ENCODE measurements at places on chromosomes 2 and 18.
A peak's percentile ranks its signal among the peaks of the same experiment; 100 is the strongest.

DNA sequence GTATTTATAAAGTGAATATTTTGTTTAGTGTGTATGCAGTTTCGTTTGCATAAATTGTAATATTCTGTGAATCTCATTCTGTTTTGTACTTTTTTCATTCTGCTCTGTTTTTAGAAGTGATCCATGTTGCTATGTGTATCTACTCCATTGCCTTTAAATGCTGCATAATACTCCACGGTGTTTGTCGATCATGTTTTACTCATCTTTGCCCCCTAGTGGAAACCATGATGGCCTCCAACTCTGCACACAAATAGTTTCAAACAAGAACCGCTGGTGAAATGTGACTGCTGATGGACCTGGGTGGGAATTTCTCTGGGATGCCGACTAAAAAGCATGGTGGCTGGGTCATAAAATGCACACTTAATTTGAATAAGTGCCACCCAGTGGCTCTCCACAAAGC lies 32.0 kb upstream of the SKOR2 start:
- DNase-seq = no peak

DNA sequence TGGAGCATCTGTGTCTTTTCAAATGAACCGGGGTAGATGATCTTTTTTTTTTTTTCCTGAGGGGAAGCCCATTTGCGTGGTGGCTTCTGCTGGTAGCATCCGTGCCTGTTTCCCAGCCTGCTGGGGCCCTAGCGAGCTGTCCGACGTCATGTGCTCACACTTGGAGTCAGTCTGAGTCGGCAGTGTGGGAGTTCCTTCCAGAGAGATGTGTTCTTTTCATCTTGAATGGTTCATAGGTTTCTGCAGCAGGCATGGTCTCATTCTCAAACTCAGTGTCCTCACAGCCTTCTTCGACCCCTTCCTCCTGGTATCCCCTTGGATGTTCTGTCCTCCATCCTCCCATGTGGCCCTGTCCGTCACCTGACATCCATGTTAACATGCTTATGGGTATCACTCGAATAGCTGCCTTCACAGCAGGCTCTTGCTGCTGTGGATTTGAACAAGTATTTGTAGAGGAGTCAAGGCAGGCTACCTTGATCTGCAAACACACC lies 51.0 kb downstream of the LDLRAD4 start:
- DNase-seq = no peak

- DNase-seq = no peak
These were observed 37.7 kb downstream of the DOCK10 start for GRCh38 chr2:225004597-225004996.

- DNase-seq = no peak
These were observed 216.8 kb downstream of the RAD51AP2 start for GRCh38 chr2:17301437-17301836.

- DNase-seq = no peak
These were observed 76.9 kb downstream of the TTC21B start for GRCh38 chr2:165876712-165877111.

GRCh38 chr2:235311044-235311443 lies 182.8 kb upstream of the AGAP1 start:
- no peak for DNase-seq

GRCh38 chr2:176111309-176111663 lies 4.2 kb downstream of the HOXD11 start:
- DNase-seq = no peak

- no peak for DNase-seq
These were observed 87.0 kb upstream of the KCNH7 start for GRCh38 chr2:162925595-162925994.

DNA sequence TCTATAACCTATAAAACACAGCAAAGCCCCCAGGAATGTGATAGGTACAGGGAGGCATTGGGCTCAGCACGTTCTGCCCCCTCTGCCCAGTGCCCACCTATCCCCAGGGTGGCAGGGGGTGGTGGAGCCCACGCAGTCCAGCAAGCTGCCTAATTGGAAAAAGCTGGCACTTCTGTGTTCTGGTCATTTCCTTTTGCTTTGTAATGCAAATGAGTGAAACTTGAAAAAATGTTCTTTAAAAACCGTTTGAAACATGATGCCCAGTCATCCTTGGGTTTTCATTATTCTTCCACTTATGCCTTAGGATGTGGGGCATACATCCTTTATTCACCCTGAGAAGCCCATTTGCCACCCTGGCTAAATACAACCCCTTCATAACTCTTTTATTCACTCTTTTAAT lies 89.9 kb upstream of the LTBP1 start:
- DNase-seq = no peak

DNA sequence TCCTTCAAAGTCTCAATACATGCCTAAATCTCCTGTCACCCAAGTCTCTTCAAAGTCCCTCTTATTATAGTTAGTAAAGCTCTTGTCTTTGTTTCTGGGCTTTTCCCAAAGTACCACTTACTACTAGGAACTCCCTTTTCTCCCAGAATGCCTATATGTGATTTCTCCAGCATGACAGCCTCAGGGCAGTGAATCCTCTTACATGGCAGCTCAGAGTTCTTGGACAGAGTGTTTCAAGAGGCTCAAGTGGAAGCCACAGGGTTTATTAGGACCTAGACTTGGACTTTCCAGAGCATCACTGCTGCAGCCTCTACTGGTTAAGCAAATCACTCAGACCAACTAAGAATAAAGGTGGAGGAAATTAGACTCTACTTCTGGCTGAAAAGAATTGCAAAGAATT lies 98.9 kb downstream of the CSRNP3 start:
- DNase-seq = no peak

DNA sequence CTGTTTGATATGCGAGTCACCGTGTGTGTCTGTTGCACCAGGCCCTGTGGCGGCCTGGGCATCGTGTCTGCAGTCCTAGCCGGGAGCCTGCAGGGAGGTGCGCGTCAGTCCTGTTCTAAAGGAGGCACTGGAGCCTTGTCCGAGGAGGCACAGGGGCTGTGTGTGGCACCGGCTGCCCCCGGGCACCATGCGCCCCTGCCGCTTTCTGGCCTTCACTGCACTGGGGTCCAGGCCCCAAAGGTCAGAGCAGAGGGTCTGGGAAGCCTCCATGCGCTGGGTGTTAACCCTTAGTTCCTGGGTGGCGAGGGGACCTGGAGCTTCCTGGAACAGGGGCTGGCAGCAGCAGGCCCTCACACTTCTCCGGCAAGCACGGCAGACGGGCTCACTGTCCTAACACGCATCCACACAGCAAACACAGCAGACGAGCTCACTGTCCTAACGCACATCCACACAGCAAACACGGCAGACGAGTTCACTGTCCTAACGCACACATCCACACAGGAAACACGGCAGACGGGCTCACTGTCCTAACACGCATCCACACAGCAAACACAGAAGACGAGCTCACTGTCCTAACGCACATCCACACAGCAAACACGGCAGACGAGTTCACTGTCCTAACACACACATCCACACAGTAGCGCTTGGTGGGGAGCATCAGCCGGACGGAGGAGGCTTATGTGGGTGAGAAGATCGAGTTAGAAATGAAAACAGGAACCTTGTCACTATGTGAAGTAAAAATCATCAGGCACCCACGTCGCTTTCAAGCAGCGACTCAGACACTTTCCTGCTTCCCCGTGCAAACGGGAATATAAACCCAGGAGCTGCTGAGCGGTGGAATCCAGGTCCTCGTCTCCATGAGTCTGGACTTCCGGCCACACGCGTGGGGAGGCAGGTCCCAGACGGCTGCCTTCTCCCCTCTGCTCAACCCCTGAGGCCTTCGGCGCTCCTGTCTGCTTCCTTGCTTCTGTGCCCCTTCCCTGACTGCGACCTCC lies 65.3 kb downstream of the TPO start:
- no peak for DNase-seq

DNA sequence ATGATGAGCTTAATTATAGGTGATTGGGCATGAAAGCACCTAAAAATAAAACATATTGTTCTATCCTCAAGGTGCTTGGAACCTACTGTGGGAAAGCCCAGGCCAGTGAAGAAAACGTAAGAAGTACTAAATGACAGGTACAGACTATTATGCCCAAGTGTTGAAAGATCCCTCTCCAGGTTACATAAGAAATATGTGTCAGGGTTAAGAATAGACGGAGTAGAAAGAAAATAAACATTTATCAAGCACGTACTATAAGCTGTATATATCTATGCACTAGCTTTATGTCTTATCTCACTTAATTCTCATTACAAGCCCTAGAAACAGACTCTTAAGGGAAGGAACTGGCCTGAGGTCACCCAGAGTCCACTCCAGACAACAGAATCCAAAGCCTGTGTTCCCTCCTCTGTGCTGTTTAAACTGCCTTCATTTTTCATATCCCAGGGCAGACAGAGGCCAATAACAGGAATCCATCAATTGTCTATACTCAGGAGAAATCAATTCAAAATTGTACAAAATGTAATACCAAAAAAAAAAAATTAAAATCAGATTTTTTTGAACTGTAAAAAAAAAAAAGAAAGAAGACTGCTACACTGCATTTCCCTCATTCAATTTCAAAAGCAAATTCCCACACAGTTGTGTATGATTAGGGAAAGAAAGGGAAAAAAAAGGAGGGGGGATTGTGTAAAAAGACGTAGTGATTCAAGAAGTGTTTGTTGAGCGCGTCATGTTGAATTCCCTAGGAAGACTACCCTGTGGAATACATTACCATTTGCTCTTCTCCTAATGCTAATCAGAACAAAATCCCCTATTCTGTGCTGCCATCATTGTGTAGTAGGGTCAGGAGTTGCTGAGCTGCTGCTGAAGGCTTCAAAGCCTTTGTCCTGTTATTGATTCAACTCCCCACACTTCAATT lies 156.3 kb downstream of the IRS1 start:
- no peak for DNase-seq

GRCh38 chr18:74745633-74746403 lies 148.1 kb downstream of the ZNF407 start:
- DNase-seq = no peak

DNA sequence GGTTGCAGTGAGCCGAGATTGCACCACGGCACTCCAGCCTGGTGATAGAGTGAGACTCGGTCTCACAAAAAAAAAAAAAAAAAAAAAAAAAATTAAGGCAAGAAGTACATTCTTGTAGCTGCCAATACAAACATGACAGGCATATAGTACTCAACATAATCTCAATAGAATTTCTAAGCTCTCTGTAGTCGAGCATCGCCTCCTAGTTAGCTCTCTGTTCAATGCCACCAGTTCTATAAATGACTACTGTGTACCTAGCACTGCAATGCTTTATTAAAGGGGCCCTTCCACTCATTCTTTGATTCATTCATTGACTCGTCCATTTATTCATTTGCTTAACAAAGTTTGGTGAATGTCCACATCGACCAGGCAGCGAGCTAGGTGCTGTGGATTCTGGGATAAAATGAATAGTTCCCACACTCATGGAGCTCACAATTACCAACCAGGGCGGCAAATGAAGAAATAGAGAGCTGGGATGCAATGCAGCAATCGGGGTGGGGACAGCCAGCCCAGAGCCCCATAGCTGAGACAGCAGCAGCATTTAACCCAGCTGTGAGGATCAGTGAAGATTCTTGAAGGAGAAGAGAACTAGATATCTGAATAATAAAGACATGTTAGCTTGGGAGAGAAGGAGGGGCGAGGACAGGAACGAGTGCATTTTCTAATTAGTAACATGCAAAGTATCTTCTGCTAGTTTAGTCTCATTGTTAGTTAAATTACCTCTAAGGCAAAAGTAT lies 349.8 kb downstream of the LPIN1 start:
- DNase-seq = no peak

DNA sequence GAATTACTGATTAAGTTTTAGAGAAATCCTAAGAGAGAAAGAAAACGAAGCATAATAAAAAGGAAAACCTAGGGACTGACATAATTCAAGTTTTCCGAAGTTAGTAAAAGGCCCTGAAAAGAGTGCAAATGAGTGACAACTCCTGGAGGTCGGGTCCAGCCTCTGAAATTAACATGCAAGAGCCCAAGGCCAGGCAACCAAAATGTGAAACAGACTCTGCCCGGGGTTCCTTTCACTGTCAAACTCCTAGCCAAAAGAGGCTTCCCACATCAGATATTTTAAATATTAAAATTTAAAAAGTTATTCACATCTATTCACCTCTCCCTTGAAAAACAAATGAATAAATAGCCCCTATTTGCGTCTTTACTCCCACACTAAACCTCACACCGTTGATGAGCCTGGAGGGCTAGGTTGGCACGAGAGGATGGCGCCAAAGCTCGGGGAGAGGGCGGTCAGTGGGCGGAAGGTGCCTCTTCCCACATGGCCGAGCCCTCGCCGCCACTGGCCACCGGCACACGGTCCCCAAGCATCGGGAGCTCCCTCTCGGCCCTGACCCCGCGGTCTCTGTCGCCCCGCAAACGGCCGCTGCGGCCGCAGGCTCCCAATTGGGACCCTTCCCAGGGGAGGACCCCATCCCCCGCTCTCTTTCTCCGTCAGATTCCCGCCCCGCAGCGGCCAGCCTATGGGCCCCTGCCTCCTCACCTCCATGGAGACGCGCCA lies 630 bp downstream of the PPM1G start:
- DNase-seq = peak; percentile 33

- no peak for DNase-seq
These were observed 430.1 kb downstream of the FBXO15 start for GRCh38 chr18:73717570-73717969.

DNA sequence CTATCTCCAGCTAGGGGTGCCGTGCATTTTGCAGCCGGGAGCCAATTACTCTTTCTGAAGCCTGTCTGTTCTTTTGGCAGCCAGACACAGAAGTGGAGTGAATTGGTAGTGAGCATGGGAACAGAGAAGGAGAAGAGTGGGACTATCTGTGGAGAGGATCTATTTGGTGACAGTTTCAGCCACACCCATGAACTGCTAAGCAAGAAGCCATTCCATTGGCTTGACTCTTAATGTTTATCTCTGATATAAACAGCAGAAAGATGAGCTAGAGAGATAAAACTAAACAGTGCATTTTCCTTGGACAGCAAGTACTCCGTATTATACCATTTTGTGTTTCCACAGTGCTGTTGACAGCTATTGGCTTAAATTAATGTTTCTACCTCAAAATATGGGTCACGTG lies 259.6 kb upstream of the THUMPD2 start:
- no peak for DNase-seq

DNA sequence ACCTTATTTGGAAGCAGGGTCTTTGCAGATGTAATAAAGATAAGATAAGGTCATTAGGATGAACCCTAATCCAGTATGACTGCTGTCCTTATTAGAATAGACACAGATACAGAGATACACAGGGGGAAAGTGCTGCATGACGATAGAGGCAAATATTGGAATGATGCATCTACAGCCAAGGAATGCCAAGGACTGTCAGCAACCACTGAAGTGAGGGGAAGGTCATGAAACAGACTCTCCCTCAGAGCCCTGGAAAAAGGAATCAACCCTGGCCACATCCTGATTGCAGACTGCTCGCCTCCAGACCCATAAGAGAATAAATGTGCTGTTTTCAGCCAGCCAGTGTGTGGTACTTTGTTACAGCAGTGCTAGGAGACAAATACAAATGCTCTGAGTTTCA lies 14.8 kb downstream of the TMEM237 start:
- no peak for DNase-seq

- no peak for DNase-seq
These were observed 130.1 kb upstream of the KCNJ3 start for GRCh38 chr2:154568413-154568812.
